ENCODE measurements at places on chromosomes 1 and 21.

GRCh38 chr21:21246007-21246406, 247.8 kb downstream of the NCAM2 start:
- DNase-seq, result no peak

DNA sequence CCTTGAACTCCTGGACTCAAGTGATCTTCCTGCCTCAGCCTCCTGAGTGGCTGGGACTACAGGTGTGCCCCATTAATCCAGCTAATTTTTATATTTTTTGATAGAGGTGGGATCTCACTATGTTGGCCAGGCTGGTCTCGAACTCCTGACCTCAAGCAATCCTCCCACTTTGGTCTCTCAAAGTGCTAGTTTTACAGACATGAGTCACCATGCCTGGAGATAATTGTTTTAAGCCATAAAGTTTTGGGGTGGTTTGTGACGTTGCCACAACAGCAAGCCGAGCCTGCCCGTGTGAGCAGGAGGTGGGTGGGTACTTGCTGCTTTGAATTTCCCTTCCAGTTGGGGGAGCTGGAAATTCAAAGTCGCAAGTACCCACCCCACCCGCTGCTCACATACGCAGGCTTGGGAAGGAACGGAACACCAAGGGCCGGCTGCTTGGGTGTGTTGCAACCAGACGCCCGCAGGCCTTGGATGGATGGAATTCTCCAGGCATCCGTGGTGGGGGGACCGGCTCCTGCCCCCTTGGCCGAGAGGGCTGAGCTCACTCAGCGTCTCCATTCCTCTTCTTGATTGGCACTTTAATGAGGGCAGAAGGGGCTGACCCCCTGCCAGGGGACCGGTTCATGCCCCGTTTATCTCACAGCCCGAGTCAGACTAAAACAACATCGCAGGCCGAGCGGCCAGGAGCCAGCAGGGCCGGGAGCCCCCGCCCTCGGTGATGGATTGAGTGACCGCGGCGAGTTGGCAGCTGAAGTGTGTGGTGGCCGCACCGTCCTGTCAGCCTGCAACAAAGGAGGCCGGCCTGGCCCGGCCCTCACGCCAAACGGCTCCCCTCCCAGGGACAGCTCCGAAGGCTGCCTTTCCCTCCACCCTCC, 78.1 kb downstream of the DHRS3 start:
- DNase-seq, result peak; percentile 83

DNA sequence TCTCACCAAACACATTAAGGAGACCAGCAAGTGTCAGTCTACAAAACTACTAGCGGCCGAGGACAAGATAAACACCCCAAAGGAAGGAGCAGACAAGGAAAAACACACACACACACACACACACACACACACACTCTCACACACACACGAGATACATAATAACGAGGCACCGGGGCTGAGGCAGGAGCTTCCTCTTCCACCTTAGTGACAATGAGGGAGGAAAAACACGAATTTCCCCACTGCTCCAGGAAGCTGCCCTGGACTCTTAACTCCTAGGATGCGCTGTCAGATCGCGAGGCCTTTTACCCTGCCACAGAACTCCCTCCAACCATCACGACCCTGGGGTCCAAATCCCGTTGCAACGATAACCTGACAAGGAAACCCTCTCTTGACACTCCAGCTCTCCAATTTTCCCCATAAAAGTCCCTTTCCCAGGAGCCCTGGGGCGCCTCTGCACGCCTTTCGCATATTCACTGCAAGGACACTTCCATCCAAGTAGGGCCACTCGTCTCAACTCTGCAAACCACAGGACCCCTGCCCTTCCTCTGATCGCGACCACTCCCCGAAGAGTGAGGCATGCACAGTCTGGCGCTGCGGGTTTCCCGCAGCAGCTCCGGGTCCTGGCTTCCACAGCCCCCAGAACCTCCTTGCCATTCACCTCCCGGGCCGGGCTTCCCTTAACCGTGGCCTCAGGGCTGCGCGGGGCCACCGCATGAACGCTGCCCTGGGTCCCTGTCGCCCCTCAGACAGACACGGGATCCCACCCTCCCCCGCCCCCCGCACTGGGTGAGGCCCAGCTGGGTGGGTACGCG, 581 bp downstream of the ETV3 start:
- no peak for DNase-seq

DNA sequence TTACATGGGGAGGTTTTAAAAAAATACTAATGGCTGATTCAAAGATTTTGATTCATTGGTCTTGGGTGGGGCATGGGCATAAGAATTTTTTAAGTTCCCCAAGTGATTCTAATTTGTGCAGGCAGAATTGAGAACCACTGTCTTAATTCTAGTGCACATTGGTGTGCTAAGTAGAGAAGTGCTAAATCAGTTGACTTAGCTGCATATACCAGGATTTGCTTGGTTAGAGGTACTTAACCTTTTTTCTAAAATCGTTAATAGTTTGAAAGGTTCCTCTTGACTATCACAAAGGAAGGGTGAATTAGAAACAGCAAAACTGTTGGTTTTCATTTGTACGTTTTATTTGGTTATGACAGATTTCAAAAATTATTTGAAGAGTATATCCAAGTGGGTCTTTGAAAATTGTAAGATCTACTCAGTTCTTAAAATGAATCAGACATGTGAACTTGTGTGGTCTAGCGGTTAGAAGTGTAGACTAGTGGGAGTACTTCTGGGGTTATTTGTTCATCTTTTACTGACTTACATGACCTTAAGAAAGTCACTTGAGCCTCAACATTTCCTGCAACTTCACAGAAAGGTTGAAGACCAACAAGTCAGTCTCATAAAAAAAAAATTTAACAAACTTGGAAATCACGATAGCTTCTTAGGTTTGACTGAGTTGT, 66.7 kb downstream of the RPAP2 start:
- no peak for DNase-seq

GRCh38 chr21:32279377-32279680, 480 bp upstream of the MIS18A start:
- no peak for DNase-seq

- no peak for DNase-seq
Measured at GRCh38 chr1:118791094-118791691, 196.9 kb downstream of the TBX15 start.

DNA sequence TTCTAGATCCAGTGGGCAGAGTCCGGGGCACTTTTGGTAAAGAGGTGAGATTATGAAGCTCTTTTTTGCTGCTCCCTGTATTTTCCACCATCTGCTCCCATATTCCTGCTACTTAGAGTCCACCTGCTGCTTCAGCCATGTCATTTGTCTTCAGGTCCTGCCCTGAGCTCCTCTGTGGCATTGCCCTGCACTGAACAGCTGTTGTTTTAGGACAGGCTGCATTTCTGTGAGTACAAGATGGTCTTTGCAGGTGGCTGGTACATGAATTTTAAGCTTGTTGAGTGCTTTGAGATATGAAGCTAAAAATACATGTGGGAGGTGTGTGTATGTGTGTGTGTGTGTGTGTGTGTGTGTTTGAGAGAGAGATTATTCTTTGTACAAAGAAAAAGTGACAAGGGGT, 21.9 kb downstream of the MT1HL1 start:
- no peak for DNase-seq

DNA sequence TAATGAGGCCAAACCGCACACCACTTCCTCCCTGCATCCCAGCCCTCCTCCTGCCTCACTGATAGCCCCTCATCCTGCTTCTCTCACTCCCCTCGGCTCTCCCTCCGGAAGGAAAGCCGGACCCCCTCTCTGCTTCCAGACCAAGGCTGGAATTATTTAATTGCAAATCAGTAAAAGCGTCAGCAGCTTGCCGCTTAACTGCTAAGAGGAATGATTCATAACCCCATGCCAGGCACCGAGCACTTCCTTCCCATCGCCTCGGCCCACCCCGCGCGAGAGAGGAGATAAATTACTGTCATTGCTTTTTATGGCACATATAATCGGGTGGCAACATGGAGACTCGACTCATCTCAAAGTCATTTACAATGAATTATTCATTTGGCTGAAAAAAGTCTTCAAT, 77.3 kb downstream of the UBIAD1 start:
- no peak for DNase-seq

DNA sequence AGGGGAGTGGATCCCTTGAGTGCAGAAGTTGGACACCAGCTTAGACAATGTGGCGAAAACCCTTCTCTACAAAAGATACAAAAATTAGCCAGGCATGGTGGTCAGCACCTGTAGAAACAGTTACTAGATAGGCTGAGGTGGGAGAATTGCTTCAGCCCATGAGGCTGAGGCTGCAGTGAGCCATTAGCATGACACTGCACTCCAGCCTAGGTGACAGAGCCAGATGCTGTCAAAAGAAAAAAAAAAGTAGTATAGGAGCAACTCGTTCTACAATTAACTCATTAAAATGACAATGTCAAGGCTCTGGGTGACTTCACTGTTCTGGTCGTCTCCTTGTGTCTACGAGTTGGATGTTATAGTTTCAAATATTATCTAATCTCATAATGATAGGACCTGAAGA, 370.6 kb upstream of the NCAM2 start:
- no peak for DNase-seq

GRCh38 chr1:43233631-43234030, 36.2 kb upstream of the TMEM125 start:
- DNase-seq, result no peak

GRCh38 chr1:162006081-162006480, 17.6 kb downstream of the OLFML2B start:
- DNase-seq, result no peak

GRCh38 chr1:192941722-192942411, 117.3 kb downstream of the UCHL5 start:
- DNase-seq, result no peak

- no peak for DNase-seq
Measured at GRCh38 chr21:44697811-44698734, 1.1 kb downstream of the KRTAP10-12 start.

DNA sequence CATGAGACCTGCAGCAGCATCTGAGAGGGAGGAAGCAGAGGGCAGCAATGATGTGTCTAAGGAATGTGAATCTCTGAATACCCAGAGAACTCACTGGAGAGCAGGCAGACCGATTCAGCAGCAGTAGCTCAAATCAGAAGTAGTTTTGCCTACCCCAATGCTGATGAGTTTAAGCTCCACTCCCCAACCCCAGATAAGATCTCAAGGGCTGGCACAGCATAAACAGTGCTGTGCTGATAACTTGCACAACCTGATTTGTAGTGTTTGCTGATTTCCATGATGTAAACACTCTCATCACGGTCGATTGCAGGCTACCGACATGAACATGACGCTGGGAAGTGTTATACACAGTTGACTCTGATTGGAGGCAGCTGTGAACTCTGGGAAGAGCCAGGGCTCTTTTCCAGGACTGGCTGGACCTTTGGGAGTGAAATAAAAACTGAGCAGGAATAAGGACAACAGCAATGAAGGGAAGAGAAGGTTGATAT, 11.2 kb upstream of the HMGCS2 start:
- no peak for DNase-seq

DNA sequence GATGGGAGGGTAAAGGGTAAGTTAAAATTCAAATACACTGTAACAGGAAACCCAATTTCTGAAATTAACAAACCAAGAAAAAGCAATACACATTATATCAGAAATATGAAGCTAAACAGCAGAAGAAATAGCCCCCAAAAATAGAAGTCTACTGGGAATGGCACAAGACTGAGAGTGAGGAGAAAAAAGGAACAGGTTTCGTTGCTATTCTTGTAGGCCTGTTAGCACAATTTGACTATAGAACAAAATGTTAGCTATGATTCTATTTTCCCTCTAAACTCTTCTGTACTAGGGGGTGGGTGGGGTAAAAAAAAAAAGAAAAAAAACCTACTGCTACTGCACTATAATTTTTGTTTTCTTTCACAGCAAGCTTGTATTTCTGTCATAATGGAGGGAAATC, 12.5 kb downstream of the RBBP5 start:
- DNase-seq, result no peak

- DNase-seq, result no peak
Measured at GRCh38 chr1:22225858-22226589, 83.1 kb upstream of the WNT4 start.
